ENCODE measurements at places on chromosomes 5 and 9.
A peak's percentile ranks its signal among the peaks of the same experiment; 100 is the strongest.

DNA sequence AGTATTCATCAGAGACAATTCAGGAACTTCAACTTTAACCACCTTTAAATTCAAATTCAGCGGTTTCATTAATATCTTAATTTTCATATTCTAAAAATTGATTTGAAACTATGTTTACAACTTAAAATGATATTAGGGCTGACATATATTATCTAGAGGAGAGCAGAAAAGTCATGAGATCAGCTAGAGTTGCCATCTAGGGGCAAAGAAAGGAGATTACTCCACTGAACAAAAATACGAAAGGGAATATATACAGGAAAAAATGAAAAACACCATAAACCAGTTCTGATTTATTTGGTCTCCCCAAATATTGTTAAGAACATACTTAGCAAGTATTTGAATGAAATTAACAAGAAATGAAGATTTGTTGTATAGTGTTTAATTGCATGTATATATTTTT is 946.3 kb downstream of the DTWD2 start:
- no peak for DNase-seq

DNA sequence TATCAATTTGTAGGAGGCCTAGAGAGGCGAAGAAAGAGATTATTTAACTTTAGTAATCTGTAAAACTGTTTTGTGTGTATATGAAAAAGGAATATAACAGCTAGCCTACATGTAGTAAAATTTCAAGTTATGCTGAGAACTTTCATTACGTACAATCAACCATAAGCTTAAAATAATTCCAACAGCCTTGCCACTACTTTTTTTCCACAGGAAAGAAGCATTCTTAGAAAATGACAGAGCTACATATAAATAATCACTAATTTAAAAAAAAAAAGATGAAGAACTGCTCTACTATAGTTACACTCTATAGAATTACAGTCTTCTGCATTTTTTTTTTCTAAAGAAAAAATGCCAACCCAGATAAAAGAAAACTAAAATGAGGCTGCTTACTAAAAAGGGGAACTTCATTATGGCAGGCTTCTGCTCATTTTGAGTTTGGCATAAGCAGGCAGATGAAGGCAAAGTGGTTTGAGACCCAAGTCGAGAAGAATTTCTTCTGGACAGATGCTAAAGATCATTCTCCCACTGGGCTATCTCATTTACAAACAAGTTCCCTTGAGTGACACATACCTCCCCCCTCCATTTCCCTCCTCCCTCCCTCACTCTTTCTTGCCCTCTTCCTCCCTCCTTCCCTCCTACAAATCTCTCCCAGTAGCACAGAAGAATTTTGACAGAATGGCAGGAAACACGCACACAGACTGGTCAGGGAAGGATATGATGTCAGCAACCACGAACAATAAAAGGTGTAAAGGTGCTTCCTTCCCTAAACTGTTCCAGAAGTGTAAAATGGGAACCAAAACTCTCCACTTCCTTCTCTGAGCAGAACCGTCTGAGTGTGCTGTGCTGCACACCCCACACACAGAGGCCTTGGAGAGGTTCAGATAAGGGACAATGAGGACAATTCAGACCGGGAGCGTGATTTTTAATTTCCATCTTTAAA is 56.1 kb downstream of the MEF2C start:
- DNase-seq: peak; percentile 22

DNA sequence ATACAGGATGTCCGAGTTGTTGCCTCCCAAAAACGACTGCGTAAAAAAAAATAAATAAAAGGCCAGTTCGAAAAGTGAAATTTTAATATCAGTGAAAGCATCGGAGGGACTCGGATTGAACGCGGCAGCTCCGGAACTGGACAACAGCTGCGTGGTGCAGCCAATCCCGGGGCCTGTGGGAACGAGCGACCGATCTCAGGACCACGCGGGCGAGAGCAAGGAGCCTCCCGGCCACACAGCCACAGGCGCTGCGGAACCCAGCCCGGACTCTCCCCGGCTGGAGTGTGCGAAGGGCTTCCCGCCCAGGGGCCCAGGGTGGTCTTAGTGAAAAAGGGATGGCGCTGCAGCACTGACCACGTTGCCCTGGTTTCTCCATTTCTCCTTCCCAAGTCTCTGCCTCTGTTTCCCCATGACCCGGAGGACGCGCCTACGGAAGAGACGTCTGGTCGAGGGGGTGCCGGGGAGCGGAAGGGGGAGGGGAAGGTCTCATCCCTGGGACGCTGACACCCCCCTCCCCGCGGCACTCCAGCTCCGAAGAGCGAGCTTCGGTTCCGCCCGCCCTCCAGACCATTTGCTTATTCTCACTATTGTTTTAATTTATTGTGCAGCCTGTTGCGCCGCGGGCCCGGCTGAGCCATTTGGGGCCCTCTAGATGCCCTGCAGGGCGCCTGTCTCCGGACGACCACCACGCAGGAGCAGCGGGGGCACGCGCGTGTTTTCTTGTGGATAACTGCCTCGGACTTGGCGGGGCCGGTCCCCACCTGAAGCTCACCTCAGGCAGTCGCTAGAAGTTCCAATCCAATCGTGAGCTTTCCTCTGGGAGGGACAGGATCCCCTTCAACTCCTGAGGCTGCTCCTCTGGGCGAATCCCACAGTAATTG is 303.0 kb downstream of the PARP8 start:
- DNase-seq: no peak

DNA sequence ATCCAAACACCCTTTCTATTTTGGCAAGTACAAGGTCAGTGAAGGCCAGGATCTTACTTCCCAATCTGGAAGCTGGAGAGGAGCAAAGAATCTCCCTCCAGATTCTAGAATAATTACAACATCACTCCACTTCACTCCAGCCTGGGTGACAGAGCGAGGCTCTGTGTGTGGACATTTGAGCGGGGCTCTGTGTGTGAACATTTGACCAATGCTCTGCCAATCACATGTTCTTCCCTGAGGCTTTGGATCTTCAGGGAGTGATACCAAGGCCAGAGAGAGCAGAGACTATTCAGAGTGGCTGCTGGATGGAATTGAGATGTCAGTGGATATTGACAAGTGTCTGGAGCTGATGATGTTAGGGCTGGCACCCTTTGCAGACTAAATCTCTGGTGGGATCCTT is 24.7 kb upstream of the ANKRD34B start:
- no peak for DNase-seq

GRCh38 chr9:77953590-77953989 is 78.0 kb downstream of the GNAQ start:
- DNase-seq: no peak

All from AG08396 (cell line).